Kidney tubule cell (primary cell): ENCODE measurements at places on chromosomes 4 and X.

GRCh38 chr4:65624651-65625050 is 45.6 kb downstream of the EPHA5 start:
- DNase-seq = peak; percentile 2

DNA sequence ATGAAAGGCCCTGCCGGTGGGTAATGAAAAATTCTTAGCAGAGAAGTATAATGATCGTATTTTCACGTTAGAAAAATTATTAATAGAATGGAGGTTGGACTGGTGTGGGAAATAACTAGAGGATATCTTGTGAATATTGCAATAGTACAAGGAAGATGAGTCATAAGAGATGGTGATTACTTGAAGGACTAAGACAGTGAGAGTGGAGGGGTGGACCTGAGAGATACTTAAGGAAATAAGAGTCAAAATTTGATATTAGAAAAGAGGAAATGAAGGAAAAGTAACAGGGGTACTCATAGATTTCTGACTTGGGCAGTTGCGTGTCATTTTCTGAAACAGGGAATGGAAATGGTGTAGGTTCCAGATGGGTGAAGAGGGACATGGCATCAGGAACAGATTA is 1.7 kb upstream of the USP53 start:
- DNase-seq = peak; percentile 44

DNA sequence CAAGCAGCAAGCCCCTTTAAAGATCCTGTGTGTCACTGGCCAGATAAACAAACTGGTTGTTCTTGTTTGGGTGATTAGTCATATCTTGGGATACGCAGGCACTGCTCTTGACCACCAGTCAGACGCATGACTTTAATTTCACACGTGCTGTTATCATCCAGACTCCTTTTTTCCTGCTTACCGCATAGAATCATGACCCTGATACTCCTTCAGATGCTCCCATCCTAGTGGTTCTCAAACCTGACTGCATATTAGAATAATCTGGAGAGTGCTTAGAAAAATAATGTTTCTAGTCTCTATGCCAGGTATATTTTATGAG is 78.8 kb downstream of the CLDN22 start:
- peak; percentile 72 for DNase-seq

- DNase-seq = peak; percentile 46
Observed at GRCh38 chrX:141221611-141222010, 20.7 kb downstream of the SPANXC start.

DNA sequence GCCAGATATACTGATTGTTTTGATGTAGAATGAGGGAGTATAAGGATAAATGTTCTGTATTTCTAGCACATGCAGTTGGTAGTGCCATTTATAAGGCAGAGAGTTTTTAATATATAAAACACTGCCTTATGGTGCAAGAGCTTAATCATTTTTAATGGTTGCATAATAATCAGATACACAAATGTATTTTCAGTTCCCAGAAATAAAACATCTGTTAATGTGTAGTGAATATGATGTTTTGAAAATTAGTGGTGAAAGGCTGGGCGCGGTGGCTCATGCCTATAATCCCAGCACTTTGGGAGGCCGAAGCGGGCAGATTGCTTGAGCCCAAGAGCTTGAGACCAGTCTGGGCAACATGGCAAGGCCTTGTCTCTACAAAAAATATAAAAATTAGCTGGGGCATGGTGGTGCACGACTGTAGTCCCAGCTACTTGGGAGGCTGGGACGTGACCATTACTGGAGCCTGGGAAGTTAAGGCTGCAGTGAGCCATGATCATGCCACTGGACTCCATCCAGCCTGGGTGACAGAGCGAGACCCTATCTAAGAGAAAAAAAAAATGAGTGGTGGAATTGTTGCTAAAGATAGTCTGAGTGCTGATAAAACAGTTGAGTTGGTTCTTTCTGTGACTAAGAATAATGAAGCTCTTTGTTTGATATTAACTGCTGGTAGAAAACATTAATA is 29.3 kb downstream of the CLCN3 start:
- DNase-seq = peak; percentile 51
